ENCODE measurements at places on chromosomes 3 and 15.

- ATAC-seq, result no peak
These were observed 236.0 kb downstream of the EDEM1 start for GRCh38 chr3:5423523-5423922.

- ATAC-seq, result no peak
These were observed 75.2 kb downstream of the FBXL22 start for GRCh38 chr15:63672369-63672768.

- no peak for ATAC-seq
These were observed 22.3 kb downstream of the IFT80 start for GRCh38 chr3:160376681-160377080.

DNA sequence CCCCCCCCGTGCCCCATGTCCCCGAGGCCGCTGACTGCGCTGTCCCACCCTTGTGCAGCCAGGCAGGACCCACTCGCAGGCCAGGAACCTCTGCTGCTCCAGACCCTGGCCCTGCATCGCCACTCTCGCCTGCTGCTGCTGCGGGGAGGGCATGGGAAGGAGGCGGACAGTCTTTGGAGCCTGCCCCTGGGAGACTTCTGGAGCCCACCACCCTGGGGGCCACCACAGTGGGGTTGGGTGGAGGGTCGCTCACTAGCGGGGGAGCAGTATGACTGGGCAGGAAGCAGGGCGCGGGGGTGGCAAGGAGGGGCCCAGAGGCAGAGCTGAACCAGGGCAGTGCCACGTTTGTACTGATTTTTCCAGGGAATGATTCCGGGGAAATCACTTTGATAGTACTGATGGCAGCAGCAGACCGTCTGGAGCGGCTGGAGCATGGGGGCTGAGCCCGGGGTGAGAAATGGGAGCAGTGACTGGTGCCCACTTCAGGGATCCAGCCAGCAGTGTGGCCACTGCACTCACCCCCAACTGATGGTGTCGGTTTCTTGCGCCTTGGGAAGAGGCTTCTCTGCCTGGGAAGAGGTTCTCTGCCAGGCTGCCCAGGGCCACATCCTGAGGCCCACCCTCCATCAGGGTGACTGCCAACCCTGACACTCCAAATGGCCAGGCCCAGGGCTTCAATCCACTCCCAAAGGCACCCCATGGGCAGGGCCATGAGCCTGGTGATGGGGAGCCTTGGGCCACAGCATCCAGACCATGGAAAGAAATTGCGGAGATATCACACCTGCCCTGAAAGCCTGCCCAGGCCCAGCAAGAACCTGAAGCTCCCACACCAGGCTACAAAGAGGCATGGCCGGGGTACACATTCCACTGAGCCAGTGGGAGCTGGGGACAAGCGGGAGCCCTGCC, 53.7 kb downstream of the LSAMP start:
- ATAC-seq, result peak; percentile 20

DNA sequence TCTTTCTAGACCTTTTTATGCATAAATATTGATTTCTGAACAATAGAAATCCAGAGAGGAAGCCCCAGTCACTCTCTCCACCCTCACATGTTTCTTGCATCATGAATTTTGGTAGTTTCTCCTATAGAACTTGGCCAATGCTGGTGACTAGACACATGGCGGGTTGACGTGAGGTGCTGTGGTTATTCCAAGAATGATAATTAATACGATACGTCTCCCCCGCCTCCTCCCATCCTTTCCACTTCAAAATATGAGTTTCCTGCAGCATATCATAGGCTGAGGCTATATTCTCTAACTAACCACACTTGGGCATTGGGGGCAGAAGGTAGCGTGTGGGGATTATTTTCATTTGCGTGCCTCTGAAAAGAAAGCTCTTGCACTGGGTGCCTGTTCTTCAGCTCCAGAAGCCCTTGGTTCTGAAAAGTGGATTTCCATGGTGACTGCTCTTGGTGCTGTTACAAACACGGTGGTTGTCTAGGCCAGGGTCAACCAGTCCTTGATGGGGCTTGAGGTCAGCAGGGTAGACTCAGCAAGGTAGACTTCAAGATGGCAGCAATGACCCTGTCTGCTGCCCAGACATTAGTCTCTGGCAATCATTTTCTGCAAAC, 5.3 kb downstream of the TNFSF10 start:
- ATAC-seq, result no peak

- no peak for ATAC-seq
These were observed 59.7 kb upstream of the MAGI1 start for GRCh38 chr3:66098436-66098835.

DNA sequence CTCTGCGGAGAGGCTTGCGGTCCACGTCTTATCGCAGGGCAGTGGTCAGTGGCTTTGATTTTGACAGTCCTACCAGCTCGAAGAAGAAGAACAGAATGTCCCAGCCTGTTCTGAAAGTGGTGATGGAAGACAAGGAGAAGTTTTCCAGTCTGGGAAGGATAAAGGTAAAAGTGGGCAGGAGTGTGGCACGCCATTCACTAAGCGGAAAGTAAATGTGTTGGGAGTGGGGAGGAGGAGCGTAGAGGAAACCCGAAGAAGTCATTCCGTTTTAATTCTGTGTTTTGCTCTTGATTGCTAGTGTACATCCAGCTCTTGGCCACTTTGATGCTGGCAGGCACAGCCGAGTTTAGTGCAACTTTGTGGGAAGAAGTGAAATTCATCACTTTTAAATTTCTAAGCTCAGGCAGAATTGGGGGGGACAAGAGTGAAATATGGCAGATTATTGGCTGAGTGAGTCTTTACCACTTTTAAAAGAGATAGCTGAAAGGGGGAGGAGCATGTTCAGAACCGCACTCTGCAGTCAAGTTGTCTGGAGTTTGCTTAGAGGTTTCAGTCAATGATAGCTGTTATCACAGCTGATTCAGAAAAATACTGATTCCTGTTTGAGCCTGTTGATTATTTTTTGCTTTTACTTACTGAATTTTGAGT, 1.8 kb downstream of the ARHGEF26 start:
- ATAC-seq, result no peak

Measured in esophagus mucosa (tissue), 1 donor.